ENCODE measurements at places on chromosomes 3 and 15. TPM values are rescaled to one million over a fixed set of nuclear protein-coding genes. Genes with fewer than 3 reads are reported as not detected.

Gene LOXL1
- 201 TPM for total RNA-seq

Gene ABHD10
- 34.4 TPM for total RNA-seq

Gene CMTM8
- total RNA-seq: 0.09 TPM

Gene CCDC191
- 2.7 TPM for total RNA-seq

Gene TMEM158
- 19.7 TPM for total RNA-seq

Measured in bronchial smooth muscle cell (primary cell).